H7 (cell line): ENCODE measurements at places on chromosomes 5 and 9.

DNA sequence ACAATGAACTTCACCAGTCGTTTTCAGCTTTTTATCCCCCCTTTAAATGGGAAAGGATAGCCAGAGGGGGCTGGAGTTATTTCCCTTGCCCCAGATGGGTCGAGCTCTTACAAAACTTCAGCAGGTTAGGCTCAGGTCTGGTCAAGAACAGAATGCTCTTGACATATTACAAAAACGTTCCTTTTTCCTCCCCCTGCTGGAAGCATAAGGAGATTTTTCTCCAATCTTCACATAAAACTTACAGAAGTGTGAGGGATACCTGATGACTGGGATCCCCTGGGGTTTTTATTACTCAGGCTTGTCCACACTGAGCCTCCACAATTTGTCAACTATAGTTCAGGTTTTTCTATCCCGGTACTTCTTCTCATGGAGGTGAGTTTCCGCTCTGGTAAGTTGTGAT, 60.8 kb downstream of the CSF2 start:
- DNase-seq = no peak

DNA sequence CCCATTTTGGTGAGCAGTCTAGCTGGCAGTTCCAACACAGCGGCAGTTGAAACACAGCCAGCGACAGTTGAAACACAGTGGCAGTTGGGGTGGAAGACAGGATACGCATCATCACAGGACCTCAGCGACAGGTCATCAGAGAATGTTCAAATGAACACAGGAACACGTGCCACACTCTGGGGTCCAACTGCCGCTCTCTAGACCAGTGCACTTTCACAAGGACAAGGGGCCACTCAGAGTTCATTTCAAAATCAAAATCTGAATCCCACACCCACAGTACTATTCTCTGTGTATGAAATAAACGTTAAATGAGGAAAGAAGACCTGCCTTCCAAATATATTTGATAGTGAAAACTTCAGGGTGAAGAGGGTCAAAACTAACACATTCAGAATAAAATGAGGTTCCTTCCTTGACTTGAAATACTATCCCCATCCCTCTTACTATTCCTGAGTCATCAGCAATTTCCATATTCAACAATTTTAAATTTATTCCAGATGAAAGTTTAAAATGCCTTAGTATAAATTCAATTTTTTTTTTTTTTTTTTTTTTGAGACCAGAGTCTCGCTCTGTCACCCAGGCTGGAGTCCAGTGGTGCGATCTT, 53.0 kb upstream of the SIMC1 start:
- DNase-seq = no peak

GRCh38 chr5:10580531-10581423, 16.9 kb downstream of the ANKRD33B start:
- peak; percentile 9 for DNase-seq

GRCh38 chr5:1724822-1725602, 74.6 kb downstream of the MRPL36 start:
- peak; percentile 91 for DNase-seq

- DNase-seq = no peak
These were observed 694.3 kb downstream of the NR2F1-AS1 start for GRCh38 chr5:92886751-92887150.

DNA sequence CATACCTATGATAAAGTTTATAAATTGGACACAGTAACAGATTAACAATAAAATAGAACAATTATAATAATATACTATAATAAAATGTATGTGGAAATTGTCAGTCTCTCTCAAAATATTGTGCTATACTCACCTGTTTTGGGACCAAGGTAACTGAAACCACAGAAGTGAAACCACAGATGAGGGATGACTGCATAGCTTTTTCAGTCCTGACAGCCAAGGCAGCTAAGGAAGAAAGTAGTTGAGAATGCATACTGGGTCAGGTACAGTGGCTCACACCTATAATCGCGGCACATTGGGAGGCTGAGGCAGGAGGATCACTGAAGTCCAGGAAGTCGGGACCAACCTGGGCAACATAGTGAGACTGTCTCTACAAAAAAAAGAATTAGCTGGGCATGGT, 8.9 kb downstream of the SRP19 start:
- DNase-seq = no peak

- DNase-seq = peak; percentile 11
These were observed 507.8 kb downstream of the MAT2B start for GRCh38 chr5:164013077-164013670.

DNA sequence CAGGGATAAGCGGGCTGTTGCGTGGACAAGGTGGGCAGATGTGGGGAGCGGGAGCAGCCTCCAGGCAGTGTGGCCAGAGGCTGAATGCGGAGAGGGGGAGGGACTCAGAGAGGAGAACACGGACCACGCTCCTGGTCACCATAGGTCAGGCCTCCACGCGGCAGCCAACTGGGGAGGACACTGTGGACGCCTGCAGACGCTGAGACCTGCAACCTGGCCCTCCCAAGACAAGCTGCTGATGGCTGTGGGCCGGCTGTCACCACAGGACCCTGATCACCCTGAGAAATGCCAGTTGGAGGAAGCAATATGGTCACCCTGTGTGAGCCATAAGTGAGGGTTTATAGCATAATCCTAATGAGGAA, 16.8 kb downstream of the LPCAT1 start:
- no peak for DNase-seq

- DNase-seq = no peak
These were observed 55.2 kb downstream of the RIC1 start for GRCh38 chr9:5684101-5684500.

DNA sequence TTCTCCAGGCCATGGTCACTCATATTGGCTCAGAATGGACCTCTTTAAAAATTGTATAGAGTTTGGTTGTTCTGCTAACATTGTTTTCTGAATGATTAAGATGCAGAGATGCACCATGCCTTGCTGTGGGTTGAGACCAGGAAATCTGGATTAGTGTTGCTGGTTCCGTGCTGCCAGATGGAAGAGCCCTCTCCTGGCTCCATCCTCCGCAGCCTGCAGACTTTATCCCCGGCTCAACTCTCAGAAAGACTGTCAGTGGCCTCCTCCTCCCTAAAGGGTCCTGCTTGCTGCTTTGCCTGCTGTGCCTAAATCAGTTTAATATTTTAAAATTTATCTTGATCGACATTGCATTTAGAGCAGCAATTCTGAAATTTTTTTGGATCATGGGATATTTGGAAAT, 196.7 kb downstream of the TENT4A start:
- DNase-seq = no peak

DNA sequence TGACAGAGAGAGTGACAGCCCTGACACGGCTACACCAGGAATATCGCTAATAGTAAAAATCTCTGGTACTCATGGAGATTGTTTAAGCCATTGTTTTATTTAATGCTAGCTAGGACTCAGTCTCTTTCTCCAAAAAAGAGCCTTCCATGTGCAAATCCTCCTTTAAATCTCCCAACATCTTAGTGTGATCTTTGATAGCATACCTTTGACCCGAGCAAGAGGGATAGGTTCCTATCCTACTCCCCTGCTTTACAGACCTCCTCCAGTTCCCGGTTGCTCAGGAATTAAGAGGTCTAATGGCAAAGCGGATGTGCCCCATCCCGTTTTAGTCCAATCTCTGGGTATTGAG, 663 bp upstream of the FRMD3 start:
- DNase-seq = no peak

- DNase-seq = peak; percentile 5
These were observed 19.5 kb upstream of the ANXA1 start for GRCh38 chr9:73132034-73132776.

DNA sequence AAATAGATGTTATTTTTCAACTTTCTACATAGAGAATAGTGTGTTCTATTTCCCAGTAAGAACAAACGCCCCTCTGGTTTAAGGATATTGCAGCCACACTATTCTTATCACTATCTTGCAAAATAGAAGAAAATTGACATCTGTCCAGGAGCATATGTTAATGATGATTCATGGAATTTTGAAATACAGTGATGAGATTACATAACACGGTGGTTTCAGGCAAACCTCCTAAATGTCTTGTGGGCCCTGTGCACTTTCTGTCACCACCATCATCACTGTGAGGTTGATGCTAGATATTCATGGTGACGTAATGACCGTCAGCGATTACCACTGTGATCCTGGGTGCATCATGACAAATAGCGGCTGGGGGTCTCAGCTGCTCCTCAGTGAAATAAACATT, 48.1 kb downstream of the CFAP90 start:
- DNase-seq = no peak

DNA sequence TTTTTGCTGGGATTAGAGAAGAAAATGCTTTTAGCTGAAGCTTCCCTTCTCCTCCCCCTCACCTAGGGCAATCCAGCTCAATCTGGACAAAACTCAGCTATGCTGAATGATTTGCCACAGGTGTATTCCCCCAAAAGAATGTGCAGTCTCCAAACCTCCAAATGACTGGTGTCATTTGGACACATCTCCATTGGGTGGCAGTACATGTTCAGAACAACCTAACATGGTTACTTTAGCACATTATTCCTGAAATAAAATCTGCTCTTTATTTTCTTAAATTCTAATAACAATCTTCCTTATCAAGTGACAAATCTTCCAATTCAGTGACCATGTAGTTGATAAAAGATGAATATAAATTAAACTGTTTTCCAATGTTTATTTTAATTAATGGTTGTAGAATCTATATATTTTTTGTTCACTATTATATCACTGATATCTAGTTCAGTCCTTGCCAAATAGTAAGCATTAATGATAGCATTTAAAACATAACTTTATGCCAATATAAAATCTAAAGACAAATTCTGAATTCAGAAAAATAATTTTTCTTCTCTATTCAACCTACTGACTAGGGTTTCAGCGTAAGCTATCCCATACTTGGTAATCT, 61.3 kb upstream of the MOCS2 start:
- DNase-seq = peak; percentile 22

- DNase-seq = no peak
These were observed 30.9 kb upstream of the LPAR1 start for GRCh38 chr9:111069183-111069582.
